ENCODE measurements at places on chromosomes 1 and 21. TPM values are rescaled to one million over a fixed set of nuclear protein-coding genes. Genes with fewer than 3 reads are reported as not detected.

Gene DTL
- 82.2 TPM for total RNA-seq

DNA sequence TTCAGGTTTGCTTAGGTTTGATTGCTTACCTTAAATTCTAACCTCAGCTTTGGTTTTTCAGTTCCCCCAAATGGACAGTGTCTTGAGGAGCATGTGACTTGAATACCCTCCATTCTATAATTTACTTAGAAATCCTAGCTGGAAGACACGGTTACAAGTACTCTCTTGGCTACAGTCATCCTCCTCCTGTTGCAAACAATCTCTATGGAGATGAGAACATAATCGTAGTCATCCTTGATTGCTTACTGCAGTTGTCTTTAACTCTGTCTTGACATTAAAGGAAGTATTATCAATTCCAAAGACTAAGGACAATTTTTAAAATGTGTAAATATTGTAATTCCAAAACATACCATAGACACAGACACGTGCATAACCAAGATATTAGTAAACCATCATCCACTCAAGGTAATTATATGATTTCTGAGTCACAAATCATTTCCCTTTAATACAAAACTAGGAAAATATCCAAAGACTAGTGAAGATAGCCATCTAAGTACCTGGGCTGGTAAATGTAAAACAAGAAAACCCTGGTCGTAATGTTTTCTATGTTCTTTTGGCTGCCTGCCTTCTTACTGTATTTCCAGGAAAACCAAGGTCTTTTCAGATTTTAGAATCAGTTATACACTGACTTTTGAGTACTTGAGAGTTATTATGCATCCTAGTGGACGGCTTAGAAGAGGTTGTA is 149.9 kb downstream of the CHRM3 start:
- no peak for DNase-seq

- no peak for DNase-seq
These were observed 30.1 kb upstream of the SRP9 start for GRCh38 chr1:225747566-225747965.

- no peak for DNase-seq
These were observed 49.8 kb upstream of the SCAF4 start for GRCh38 chr21:31781737-31782136.

DNA sequence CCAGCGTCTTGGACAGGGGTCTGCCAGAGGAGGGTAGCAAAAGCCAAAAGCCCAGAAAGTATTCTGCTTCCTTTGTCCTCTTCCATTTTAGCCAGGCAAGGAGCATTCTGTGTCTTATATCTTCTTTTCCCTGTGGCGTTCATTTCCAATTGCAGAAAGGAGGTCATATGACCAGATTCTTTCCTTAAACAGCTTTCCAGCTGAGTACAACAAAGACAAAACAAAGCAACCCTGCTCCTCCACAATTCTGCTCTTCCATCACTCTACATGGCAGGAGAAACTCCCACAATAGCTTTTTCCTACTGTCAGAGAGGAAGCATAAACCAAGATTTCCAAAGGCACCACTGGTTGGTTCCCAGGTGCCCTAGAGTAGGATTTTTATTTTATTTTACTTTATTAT is 19.7 kb downstream of the ENSA start:
- DNase-seq = no peak

GRCh38 chr1:230609208-230609607 is 33.1 kb upstream of the COG2 start:
- no peak for DNase-seq

Gene LRRIQ3
- 1.7 TPM for total RNA-seq

GRCh38 chr1:82386365-82387011 is 585.8 kb downstream of the ADGRL2 start:
- DNase-seq = no peak

DNA sequence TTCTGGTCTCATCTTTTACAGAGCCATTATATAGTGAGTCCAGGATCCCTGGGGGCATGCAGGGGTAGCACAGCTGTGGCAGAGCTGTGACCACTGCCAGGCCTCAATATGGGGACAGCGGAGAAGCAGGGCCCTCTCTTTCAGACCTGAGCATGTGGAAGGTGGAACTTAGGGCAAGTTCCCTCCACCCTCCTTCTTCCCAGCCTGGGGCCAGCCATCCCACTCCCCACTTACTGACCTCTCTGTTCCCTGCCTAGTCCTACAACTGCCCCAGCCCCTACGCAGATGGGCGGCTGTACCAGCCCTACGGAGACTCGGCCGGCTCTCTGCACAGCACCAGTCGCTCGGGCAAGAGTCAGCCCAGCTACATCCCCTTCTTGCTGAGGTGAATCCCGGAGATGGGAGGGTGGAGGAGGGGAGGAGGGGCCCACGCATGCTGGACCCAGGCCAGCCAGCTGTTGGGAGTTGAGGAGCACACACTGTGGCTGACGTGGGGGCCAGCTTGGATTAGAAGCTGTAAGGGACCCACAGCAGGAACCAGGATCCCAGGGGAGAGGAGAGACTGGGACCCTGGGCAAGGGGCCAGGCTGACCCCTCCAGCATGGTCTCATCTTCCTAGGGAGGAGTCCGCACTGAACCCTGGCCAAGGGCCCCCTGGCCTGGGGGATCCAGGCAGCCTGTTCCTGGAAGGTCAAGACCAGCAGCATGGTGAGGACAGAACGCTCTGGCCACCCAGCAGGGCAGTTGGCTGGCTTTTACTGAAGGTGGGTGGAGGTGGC is 10.7 kb downstream of the PSRC1 start:
- no peak for DNase-seq

DNA sequence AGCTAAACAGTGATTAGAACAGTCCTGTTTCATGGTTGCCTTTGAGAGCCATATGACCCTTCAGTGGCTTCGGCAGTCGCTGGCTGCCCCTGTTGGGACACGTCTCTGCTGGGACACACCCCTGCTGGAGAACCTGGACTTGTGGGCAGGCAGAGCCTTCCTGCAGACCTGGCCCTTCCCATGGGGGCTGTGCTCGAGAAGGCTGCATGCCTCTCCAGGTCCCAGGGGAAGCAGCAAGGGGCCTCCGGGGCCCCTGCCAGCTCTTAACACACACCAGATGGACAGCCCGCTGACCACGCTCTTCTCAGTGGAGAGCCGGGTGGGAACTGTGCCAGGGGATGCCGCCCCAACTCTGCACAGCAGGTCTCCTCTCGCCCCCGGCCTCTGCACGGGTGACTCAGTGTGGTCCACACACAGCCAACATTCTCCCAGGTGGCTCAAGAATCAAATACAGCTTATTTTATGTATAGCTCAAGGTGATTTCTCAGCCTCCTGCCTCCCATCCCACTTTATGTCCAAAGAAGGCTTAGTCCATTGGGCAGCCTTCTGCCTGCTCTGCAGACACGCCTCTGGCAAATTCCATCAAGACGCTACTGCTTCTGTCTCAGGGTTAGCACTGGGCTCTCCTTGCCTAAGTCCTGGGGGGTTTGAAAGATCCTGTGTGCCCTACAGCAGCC is 450.8 kb downstream of the KIF26B start:
- no peak for DNase-seq

DNA sequence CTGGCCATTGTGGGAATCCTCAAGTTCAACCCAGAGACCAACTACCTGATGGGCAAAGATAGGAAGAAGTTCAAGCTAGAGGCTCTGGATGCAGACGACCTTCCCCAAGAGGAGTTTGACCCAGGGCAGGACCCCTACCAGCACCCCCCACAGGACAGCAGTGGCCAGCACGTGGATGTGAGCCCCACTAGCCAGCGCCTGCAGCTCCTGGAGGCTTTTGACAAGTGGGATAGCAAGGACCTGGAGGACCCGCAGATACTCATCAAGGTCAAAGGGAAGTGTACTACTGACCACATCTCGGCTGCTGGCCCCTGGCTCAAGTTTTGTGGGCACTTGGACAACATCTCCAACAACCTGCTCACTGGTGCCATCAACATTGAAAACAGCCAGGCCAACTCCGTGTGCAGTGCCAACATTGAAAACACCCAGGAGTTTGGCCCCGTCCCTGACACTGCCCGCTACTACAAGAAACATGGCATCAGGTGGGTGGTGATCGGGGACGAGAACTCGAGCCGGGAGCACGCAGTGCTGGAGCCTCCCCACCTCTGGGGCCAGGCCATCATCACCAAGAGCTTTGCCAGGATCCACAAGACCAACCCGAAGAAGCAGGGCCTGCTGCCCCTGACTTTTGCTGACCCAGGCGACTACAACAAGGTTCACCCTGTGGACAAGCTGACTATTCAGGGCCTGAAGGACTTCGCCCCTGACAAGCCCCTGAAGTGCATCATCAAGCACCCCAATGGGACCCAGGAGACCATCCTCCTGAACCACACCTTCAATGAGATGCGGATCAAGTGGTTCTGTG is 30.6 kb upstream of the GPR137B start:
- DNase-seq = no peak

DNA sequence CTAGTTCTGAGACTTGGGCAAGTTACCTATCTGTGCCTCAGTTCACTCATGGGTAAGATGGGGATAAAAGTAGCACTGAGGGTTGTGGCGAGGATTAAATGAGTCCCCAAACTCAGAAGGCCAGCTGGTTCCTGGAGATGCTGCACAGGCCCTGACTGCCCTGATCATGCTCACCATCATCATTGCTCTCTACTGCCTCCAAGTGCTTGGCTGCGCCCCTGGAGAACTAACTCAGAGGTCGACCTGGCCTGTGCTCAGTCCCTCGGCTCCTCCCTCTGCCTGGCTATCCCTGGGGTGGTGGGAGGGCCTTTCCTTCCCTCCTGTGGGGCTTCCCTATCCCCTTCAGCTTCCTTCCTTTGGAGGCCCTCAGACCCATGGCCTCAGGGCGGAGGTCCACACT is 5.6 kb downstream of the SLC5A9 start:
- no peak for DNase-seq

GRCh38 chr1:99589186-99589636 is 56.7 kb upstream of the PALMD start:
- no peak for DNase-seq

DNA sequence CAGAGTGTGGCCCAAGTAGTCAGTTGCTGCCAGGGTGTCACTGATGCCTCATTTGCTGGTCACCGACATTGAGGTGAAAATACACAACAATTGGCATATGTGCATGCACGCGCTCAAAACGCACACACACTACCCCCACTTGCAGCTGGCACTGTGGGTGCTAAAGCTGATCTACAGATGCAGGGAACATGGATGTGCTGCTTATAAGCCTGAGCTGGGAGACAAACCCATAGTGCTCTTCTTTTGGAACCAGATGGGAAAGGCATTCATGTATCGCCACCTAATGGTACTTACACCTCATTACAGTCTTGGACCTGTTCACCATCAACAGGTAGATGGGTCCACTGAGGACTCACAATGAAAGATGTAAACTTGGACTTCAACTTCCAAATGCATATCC is 70.3 kb upstream of the CAMK1G start:
- no peak for DNase-seq

DNA sequence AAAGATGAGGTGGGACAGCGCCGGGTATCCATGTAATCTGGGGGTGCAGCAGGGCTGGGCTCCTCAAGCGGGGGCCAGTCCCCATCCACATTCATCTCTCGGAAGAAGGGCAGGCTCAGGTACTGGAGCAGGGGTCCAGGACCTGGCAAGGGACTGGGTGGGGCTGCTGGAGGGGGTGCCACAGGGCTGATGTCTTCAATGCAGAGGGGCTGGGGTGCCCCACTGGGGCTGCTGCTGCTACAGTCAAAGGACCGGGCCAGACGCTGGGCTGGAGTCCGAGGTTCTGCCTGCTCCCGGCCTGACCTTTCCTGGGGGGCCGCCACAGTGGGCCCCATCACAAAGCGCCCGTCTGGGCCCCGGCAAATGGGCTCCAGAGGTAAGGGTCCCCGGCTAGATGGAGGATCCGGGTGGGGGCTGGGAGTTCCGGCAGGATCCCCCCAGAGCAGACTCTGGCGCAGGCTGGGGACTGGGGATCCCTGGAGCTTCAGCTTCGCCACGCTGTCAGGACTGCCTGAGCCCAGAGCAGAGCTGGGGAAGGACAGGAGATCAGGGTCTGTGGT is 3.3 kb upstream of the TAGLN2 start:
- no peak for DNase-seq

DNA sequence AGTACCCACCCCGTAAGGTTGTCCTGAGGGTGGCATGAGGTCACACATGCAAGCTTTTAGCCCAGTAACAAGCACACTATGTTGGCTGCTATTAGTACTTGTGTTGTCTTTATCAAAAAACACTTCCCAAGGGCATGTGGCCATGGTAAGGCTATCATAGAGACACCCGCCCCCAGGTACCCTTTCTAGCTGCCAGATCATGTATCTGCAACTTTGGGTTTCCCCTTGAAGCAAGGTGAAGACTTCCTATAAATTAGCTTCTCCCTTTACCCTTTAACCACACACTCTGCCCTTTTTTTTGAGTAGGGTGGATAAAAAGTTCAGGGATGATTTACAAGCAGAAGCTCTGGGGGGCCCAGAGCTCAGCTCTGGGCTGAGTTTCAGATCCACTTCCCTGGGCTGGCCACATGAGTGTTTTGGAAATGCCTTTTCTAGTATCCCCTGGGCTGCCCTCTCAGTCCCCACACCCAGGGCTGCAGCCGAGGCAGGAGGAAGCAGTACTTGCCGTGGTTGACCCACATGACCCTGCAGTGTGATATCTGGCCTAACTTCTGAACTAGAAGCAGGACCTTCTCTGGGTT is 2.0 kb downstream of the ZDHHC18 start:
- DNase-seq = peak; percentile 55

DNA sequence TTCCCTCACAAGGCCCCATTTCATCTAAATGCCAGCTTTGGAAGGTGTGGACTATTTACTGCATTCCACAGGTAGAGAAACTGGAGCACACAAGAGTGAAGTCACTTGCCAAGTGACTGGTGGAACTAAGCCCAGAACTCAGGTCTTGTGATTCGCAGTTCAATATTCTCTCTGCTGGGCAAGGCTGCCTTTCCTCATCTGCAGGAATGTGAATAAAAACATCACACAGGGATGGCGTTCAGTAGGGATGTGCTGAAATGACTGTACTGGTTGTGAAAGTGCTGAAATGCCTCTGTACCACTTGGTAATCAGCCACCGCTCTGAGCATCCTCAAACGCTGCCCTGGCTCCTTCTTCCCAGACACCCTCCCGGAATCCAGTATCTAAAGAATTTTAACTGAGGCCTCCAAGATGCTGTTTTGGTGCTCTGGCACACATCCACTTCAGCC is 145.6 kb downstream of the HIVEP3 start:
- no peak for DNase-seq

DNA sequence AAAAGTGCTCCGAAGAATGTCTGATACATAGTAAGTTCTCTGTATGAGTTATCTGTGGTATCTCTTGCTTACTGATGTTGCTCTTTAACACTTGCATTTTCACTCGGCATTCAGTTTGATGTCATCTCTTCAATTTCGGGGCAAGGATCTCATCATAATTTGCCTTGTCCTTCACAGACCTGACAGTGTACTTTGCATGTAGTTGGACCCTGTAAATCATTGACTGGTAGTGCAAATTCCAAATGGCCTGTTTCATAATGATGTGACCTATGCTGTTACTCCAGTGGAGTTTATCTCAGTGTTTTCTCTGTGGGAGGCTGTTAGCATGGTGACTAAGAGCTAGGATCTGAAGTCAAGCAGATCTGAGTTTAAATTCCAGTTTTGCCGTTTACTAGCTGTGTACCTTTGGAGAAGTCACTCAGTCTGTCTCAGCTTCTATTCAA is 34.2 kb upstream of the ABCD3 start:
- DNase-seq = peak; percentile 16

Measured in activated CD4-positive, alpha-beta memory T cell treated with anti-CD3 and anti-CD28 coated beads for 36 hours (primary cell).